ENCODE measurements at places on chromosomes 6 and 20.

GRCh38 chr6:150196942-150197745 is 54.3 kb downstream of the PPP1R14C start:
- peak; percentile 14 for DNase-seq

GRCh38 chr6:111472933-111473435 is 10.0 kb downstream of the REV3L start:
- DNase-seq: no peak

DNA sequence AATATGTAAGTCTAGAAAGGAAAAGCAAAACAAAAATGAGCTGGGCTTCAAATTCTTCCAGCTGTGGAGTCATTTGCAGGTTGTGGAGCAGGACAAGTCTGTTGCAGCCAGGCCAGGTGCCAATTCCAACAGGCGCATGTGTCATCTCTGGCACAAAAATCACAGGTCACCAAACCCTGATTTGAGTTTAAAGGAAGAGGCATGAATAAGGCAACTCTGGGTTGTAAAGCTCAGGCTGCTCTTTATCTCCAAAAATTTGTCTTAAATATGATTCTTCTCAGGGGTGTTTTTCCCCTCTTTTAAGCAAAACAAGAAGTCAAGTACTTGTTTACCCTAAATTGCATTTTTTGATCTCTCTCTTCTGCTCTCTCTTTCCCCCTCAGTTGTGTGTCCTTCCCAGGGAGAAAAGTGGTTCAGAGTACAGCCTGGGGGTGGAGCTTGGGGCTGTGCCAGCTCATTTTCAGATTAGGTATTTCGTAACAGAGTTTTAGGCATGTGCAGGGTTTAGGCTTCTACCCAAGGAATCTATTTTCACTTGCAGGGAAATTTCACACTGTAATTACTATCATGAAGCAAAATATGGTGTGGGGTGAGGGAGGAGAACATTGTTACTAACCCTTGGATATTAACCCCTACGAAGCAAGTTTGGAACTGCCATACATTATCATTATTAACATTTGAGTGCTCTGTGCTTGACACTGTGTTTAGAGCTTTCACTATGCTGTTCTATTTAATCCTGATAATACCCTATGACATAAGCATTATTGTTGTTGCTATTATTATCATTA is 8.3 kb upstream of the NCOA3 start:
- DNase-seq: peak; percentile 74

DNA sequence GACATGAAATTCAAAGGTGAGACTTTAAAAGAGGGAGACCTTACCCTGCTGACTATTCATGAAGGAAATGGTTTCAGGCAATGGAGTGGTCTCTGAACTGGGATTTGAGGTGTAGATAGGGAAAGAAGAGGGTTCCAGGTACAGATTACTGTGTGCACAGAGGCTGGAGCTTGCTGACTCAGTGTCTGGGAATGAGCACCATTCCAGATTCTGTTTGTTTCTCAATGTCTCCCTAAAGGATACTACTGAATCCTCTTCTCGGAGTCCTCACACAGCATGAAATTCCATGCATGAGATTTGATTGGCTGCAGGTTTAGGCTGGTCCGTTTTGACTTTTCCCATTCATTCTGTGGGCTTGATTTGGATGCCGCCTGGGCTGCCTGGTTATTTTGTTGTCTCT is 49.0 kb downstream of the PPP1R14C start:
- DNase-seq: no peak

DNA sequence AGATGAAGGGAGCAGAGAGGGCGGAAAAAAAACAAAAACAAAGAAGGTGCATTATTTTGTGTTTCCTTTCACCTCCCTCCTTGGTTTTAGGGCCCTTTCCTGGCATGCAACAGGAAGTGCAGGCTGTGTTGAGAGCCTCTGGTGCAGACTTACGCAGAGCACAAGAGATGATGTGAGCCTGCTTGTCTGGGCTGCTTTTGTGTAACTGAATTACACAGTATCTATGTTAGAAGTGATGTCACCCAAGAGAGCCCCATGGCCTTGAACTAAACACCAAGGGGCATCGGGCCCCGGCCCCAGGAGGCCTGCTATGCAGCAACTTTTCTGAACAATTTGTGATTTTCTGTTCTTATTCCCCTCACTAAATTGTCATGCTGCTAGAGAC is 25.5 kb downstream of the GNAS start:
- no peak for DNase-seq

DNA sequence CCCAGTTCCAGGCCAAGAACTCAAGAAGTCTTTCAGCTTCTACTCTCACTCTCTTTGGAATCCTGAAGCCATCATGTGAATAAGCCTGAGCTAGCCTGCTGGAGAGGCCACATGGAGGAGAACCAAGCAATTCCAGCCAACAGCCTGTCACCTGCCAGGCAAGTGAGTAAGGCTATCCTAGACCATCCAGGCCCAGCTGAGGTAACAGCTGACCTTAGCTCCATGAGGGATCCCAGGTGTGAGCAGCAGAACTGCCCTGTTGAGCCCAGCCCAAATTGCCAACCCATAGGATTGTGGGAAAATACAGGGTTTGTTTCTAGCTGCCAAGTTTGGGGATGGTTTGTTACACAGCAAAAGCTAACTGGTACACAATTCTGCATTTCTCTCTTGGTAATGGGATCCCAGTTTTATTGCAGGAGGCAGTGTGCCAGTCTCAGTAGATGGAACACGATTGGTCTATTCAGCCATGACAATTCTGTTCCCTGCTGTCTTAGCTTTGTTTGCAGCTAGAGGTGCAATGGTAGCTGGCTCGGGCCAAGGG is 5.5 kb downstream of the SRXN1 start:
- DNase-seq: no peak

DNA sequence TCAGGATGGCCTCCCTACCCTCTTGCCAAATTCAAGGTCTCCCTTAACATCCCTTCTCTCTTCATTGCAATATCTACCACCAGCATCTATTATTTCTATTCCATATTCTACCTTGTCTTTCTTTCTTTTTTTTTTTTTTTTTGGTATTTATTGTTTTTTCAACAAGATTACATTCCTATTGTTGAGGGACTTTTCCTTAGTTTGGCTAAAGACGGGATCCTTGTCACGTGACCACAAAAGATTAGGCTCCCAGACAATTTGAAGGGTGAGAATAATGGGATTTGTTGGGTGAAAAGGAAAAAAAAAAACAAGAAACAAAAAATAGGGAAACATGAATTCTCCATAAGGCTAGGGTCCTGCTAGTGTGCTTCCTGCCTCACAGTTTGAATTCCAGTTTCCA is 124.3 kb upstream of the MCHR2 start:
- DNase-seq: no peak

- DNase-seq: no peak
These were observed 188.8 kb upstream of the BTBD3 start for GRCh38 chr20:11728937-11729336.

- DNase-seq: no peak
These were observed 312.3 kb downstream of the TAF4 start for GRCh38 chr20:61753316-61753942.

- DNase-seq: no peak
These were observed 61.2 kb upstream of the CDYL start for GRCh38 chr6:4714961-4715501.

- no peak for DNase-seq
These were observed 103.8 kb upstream of the FLRT3 start for GRCh38 chr20:14441201-14441600.

GRCh38 chr6:81682235-81682795 is 70.2 kb downstream of the TENT5A start:
- no peak for DNase-seq

DNA sequence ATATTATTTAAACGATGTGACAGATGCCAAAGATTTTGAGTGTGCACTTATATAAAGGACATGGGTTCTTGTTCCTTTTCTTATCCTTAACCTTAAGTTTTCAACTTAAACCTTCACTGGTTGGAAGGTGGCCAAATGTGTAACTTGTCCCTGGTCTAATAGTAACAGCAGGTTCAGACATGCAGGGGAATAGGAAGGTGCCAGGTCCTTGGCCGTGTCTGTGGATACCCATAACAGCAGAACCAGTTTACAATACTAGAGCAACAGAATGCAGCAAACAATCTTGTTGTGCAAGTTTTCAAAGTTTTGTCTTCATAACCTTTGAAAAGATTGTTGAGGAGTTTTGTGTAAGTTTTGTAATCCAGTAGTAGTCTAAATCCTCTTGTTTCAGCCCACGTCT is 4.4 kb downstream of the MYB start:
- no peak for DNase-seq

GRCh38 chr20:10328897-10329255 is 105.1 kb downstream of the MKKS start:
- DNase-seq: peak; percentile 63

- no peak for DNase-seq
These were observed 16.5 kb downstream of the MTHFD1L start for GRCh38 chr6:150881911-150882481.

DNA sequence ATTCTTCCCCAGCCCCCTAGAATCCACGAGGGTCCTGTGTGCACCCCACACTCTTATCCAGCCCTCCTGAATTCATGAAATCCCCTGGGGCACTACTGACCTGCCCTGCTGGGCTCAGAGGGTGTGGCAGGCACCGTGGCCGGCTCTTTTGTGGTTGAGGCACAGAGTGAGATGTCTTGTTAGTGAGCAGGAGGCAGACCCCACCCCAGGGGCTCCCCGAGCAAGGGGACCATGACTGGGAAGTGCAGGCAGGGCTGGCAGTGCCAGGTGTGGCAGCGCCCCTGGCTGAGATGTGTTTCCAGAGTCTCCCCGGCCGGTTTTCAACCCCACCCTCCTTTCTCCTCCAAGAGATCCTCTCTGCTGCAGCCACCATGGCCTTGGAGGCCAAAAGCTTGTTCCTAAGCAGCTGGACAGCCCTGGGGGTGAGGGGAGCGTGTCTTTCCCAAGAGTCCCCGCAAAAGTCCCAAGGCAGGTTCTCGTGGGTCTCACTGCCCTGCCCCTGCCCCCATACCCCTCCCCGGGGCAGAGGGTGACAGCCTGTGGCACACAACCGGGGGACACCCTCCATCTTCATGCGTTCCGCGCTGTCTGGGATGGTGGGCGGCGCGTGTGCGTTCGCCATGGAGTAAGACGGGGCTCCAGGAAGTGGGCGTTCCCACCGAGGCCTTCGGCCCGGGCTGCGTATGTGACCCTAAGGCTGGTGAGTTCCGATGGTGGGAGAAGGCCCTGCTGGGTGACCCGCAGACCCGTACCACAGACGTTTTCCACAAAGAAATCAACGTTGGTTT is 208.9 kb downstream of the TAF4 start:
- DNase-seq: no peak

DNA sequence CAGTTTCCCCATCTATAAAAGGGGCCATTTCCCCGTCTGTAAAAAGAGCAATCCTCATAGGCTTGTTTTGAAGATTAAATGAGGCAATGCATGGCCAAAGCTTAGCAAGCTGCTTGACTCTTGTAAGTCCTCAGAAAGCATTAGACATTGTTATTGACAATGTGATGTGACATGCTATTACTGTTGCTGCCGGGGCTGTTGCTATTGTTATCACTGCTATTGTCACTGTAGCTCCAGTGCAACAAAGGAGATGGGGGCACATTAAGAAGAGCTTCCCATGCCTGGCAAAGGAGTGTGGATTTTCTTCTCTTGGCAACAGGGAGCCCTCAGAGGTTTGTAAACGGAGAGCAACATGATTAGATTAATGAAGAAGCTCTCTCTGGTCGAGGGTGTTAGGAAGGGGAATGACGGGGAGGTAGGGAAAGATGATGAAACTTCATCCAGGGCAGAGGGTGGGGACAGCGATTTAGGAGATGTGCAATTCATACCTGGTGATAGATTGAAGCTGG is 33.1 kb upstream of the FAM83D start:
- no peak for DNase-seq

GRCh38 chr20:57412347-57413029 is 21.3 kb downstream of the RBM38 start:
- DNase-seq: no peak

GRCh38 chr6:40391086-40391485 is 196.1 kb downstream of the LRFN2 start:
- DNase-seq: no peak

GRCh38 chr6:157289764-157290163 is 33.6 kb downstream of the TMEM242 start:
- no peak for DNase-seq
